Progenitor cell of endocrine pancreas (in vitro differentiated cells): ENCODE measurements at places on chromosomes 2 and 18.

GRCh38 chr2:169139145-169139544, 69.8 kb downstream of the DHRS9 start:
- no peak for DNase-seq

- no peak for DNase-seq
These were observed 5.9 kb downstream of the SCYGR4 start for GRCh38 chr2:227623226-227623625.

- DNase-seq = peak; percentile 29
These were observed 46.0 kb upstream of the PAX8 start for GRCh38 chr2:113324684-113325160.

DNA sequence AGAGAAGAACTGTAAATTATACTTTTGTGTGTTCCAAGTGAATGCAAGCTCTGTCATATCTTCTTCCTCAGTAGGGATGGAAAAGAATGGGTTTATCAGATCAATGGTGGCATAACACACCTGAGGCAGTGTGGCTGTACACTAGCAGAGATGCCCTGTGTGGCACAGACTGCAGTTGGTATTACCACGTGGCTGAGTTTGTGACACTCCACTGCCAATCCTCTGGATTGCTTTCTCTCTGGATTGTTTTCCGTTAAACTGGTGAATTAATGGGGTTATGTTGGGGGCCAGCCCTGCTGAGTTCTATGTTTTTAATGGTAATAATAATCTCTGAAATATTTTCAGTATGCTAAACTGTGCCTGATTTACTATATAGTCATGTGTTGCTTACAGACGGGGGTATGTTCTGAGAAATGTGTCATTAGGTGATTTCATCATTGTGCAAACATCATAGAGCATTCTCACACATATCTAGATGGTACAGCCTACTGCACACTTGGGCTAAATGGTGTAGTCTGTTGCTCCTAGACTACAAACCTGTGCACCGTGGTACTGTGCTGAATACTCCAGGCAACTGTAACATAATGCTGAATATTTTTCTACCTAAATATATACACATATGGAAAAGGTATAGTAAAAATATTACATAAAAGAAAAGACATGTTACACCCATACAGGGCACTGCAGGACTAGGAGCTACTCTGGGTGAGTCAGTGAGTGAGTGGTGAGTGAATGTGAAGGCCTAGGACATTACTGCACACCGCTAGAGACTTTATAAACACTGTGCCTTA, 84.7 kb upstream of the ST6GAL2 start:
- DNase-seq = no peak

GRCh38 chr2:45731141-45731540, 79.7 kb downstream of the PRKCE start:
- DNase-seq = no peak

DNA sequence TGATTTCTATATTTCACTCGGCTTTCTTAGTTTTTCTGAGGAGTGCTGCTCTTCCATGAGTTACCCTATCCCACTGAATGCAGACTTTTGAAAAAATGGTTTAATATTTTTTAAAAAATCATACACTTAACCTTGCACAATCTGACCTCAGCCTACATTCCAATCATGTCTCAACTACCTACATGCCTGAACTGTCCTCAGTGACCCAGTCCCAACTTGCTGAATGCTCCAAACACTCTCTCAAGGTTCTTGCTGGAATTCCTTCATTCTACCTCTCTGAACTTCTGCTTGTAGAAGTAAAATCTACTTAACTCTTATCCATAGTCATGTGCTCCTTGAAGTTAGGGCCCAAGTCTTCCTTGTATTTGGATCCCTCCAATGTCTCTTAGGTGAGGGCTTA, 181.6 kb downstream of the XIRP2 start:
- no peak for DNase-seq

DNA sequence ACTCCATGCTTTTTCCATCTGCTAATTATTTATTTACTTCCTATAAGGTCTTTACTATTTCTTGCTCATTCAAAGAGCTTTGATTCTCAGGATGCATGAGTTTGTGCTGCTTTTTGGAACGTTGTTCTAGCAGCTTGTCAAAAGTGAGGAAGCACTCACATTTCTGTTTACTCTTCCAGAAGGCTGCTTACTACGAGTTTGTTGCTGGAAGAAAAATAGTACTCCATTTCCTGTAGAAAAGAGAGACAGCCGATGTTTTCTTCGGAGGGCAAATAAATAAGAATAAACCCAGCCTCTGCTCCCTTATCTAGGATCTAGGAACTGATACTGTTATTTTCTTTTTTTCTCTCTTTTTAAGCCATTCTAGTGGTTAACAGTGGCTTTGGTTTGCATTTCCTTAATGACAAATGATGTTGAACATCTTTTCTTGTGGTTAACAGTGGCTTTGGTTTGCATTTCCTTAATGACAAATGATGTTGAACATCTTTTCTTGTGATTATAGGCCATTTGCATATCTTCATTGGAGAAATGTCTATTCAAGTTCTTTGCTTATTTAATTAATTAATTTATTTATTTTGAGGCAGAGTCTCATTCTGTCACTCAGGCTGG, 20.5 kb downstream of the CYP27A1 start:
- DNase-seq = no peak

- DNase-seq = no peak
These were observed 24.0 kb downstream of the ARMC9 start for GRCh38 chr2:231222318-231223000.

- no peak for DNase-seq
These were observed 64.1 kb upstream of the SIX3 start for GRCh38 chr2:44877417-44877816.

DNA sequence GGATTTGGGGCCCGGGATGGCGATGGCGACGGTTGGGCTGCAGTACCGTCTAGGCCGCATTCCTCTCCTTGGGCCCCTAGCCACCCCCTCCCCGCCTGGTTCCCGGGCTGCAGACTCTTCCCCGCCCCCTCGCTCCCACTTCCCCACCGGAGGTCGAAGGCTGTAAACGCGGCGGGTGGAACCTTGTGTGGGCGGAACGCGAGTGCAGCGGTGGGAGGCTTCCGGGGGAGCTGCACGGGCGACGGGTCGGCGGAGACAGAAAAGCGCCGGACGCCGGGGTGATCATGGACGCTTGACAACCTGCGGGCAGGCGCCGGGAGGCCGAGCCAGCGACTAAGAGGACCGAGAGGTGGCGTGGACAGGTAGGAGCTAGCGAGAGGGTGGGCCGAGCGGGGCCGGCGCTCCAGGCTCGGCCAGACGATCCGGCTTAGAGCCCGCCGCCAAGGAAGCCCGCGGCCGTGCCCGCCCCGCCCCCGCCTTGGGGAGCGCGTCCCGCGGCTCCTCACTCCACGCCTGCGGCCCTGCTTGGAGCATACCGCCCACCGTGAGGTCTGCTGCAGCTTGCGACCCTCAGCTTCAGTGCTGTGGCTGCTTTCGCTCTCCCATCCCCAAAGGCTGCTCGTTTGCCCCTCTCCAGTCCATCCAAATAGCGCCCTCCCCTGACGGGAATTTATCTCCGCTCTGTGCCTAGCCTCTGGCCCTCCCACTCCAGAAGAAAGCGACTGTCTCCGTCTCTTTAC, at the start of gene COPS7B:
Gene COPS7B, plus strand, starts transcription at position 269 of the 740 bp plus-strand sequence. CDS start 2,126 bp downstream, outside the sequence.
- peak; percentile 78 for DNase-seq

GRCh38 chr2:181958726-181959125, 26.9 kb upstream of the PPP1R1C start:
- no peak for DNase-seq

- DNase-seq = no peak
These were observed 200.4 kb downstream of the MEMO1 start for GRCh38 chr2:31810200-31810917.

GRCh38 chr2:127418300-127419111, at the start of gene PROC:
PROC (plus strand) TSS chr2:127418427; CDS start chr2:127419943, 1,516 bp downstream.
- no peak for DNase-seq

DNA sequence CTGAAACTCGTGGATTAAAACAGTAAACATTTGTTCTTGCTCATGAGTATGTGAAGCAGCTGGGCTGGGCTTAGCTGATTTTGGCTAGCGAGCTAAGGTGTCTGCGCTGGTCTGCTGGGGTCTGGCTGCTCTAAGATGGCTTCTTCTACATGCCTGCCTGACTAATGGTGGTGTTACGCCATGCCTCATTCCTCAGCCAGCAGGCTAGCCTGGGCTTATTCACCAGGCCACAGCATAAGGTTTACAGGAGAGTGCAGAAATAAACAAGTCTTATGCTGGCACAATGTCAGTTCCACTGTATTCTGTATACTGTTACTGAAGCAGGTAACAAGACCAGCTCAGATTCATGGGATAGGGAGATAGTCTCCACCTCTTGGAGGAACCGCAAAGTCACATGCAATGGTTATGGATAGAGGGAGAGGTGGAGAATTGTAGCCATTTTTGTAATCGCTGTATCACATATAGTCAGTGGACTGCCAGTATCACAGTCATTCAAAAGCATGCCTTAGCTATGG, 80.0 kb downstream of the RHBDD1 start:
- DNase-seq = no peak

GRCh38 chr2:30269771-30270145, 38.4 kb downstream of the LBH start:
- DNase-seq = no peak

DNA sequence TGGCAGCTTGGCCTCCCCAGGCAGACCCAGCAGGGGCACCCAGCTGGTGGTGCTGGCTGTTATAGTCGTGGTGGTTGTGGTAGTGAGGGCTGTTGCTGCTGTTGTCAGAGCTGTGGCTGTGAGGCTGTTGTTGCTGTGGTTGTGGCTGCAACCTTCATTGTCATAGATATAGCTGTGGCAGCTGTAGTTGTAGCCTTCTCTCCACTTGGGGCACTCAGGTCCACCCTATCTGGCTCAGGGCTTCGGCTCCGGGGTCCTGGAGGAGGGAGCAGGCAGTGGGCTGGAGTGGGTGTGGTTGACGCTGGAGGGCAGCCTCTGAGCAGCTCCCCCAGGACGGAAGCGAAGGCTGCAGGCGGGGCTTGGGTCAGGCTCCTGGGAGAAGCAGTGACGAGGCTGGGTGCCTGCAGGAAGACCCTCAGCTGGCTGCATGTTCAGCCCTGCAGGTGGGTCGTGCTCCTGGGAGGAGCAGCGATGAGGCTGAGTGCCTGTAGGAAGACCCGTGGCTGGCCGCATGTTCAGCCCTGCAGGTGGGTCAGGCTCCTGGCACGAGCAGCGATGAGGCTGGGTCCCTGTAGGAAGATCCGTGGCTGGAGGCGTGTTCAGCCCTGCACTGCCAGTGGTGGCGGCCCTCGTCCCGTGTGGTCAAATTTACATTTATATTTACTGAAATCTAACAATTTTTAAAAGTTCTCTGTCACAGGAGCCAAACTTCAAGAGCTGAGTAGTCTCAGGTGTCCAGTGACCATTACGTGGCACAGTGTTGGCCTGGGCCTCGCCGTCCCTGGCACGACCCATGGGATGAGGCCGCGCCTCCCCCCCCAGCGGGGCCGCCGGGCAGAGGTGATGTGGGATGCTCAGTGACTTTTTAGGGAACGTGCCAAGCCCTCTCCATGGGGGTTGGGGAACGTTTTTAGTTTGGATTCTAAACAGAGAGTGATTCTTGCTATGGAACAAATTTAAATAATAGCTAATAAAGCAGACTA, 79.2 kb upstream of the PXDN start:
- DNase-seq = peak; percentile 36

GRCh38 chr2:53942280-53942679, 28.5 kb downstream of the PSME4 start:
- no peak for DNase-seq

DNA sequence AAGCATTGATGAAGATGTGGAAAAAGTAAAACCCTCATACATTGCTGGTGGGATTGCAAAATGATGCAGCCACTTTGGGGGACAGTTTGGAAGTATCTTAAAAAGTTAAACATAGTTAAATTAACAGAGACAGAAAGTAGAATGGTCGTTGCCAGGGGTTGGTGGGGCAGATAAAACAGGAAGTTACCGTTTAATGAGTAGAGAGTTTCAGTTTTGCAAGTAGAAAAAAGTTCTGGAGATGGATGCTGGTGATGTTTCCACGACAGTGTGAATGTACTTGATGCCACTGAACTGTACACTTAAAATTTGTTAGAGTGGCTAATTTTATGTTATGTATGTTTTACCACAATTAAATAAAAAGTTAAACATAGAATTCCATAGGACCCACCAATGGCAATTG, 44.5 kb upstream of the EGR4 start:
- DNase-seq = no peak

DNA sequence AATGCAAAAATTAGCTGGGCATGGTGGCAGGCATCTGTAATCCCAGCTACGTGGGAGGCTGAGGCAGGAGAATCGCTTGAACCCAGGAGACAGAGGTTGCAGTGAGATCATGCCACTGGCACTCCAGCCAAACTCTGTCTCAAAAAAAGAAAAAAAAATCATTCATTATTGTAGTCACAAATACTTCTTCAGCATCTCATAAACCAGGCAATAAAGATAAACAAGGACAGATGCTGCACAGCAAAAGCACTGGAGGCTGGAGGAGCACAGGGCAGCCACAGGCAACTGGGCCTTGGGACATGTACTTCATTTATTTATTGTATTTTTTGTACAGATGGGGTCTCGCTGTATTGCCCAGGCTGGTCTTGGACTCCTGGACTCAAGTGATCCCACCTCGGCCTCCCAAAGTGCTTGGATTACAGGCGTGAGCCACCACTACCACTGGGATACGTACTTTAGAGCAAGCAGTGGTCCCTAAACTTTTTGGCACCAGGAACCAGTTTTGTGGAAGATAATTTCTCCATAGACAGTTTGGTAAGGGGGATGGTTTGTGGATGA, 16.8 kb upstream of the MAT2A start:
- DNase-seq = no peak

DNA sequence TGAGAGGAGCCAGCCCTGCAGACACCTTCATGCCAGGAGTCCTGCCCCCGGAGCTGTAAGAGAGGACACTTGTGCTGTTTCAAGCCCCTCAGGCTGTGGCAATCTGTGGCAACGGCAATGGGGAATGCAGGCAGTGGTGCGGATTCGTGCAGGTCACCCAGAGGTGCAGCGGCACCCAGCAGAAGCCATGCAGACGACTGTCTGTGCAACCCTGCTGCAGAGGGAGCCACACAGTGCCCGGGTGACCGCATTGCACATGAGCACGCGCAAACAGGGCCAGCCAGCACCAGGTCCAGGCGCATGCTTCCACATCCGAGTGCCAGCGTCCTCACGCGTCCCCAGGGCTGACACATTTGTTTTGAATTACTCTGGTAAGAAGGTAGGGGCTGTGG, 84.8 kb upstream of the GPC1 start:
- no peak for DNase-seq

- no peak for DNase-seq
These were observed 41.5 kb upstream of the ZNF396 start for GRCh38 chr18:35418610-35419009.

GRCh38 chr2:27838502-27838901, 51.7 kb downstream of the RBKS start:
- DNase-seq = no peak

DNA sequence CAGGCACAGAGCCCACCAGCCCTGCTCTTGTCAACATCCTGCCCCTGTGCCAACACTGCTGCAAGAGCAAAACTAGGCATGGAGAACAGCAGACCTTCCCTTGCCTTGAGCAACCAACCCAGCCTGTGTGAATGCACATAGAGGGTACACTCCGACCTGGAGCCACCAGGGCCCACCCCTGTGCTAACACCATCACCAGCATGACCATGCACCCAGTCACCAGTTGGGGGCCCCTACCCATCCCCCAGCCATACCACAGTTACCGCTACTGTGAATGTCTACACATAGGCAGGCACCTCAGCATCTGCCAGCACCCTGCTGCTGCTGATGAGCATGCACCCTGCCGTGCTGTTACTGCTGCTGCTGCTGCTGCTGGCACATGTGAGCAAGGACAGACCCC, 301.9 kb upstream of the ST6GAL2 start:
- DNase-seq = no peak
